ENCODE measurements at places on chromosomes 16 and 17.

GRCh38 chr17:74925242-74925641, 1.2 kb downstream of the OTOP2 start:
- no peak for DNase-seq

DNA sequence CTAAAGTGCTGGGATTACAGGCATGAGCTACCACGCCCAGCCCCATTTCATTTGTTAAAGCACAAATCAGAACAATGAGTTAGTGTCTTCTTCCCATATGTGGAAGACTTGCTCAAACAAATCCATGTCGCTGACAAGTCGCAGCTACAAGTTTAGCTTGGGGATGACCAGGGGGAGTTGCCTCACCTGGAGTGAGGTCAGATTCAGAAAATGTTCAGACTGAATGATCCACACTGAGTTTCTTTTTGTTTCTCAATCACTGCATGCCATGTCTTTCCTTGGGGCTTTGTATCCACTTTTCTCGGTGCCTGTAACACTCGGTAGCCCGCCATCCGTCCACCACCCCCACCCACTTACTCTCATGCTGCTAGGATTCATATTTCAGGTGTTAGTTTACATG, 437.3 kb upstream of the DYNLRB2 start:
- DNase-seq, result no peak

DNA sequence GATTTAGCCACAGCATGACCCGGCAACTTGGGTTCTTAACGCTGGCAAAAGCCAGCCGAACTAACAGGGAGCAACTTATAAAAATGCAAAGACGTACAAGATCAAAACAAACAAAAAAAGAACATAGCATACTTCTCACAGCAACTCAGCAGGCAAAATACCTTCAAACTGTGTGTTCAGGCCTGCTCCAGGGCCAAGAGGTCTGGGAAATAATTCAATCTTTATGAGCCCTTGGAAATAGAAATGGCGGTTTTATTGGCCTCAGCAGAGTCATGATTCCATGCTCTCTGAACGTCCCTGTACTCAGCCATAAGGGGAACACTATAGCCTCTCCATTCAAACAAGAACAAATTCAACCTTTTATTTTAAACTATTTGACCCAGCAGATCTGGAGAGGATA, 101.3 kb upstream of the C17orf78 start:
- no peak for DNase-seq

GRCh38 chr17:27066315-27066714, 227.6 kb upstream of the WSB1 start:
- no peak for DNase-seq

GRCh38 chr17:39171933-39172332, 6.0 kb upstream of the ARL5C start:
- no peak for DNase-seq

GRCh38 chr16:81060576-81061306, 16.3 kb downstream of the C16orf46 start:
- no peak for DNase-seq

DNA sequence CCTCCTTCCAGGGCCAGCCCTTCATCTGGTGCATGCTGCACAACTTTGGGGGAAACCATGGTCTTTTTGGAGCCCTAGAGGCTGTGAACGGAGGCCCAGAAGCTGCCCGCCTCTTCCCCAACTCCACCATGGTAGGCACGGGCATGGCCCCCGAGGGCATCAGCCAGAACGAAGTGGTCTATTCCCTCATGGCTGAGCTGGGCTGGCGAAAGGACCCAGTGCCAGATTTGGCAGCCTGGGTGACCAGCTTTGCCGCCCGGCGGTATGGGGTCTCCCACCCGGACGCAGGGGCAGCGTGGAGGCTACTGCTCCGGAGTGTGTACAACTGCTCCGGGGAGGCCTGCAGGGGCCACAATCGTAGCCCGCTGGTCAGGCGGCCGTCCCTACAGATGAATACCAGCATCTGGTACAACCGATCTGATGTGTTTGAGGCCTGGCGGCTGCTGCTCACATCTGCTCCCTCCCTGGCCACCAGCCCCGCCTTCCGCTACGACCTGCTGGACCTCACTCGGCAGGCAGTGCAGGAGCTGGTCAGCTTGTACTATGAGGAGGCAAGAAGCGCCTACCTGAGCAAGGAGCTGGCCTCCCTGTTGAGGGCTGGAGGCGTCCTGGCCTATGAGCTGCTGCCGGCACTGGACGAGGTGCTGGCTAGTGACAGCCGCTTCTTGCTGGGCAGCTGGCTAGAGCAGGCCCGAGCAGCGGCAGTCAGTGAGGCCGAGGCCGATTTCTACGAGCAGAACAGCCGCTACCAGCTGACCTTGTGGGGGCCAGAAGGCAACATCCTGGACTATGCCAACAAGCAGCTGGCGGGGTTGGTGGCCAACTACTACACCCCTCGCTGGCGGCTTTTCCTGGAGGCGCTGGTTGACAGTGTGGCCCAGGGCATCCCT, 7.4 kb downstream of the NAGLU start:
- DNase-seq, result no peak

DNA sequence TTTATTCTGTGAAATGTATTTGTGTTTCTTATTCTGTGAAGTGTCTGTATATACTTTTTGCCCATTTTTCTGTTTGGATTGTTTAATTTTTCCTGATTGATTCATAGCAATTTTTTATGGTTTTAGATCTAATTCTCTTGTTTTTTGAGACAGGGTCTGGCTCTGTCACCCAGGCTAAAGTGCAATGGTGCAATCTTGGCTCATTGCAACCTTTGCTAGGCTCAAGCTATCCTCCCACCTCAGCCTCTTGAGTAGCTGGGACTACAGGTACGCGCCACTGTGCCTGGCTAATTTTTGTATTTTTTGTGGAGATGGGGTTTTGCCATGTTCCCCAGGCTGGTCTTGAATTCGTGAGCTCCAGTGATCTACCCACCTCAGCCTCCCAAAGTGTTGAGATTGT, 31.5 kb downstream of the NF1 start:
- DNase-seq, result no peak

- DNase-seq, result no peak
These were observed 1.1 kb upstream of the PIGQ start for GRCh38 chr16:568401-569258.

- no peak for DNase-seq
These were observed 47.5 kb upstream of the ZCCHC14 start for GRCh38 chr16:87540072-87540896.

- no peak for DNase-seq
These were observed 12.2 kb downstream of the EVPL start for GRCh38 chr17:76014925-76015261.

DNA sequence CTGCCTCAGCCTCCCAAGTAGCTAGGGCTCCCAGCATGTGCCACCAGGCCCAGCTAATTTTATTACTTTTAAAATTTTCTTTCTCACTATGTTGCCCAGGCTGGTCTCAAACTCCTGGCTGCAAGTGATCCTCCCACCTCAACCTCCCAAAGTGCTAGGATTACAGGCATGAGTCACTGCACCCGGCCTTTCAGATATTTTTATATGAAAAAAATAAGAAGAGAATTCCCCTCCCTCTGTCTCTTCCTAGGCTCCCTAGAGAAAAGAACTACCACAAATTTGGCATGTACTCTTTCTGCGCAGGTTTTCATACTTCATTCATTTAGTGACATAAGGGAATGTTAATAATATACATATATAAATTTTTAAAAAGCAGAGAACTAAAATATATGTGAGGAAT, 21.7 kb upstream of the SMURF2 start:
- DNase-seq, result peak; percentile 55

DNA sequence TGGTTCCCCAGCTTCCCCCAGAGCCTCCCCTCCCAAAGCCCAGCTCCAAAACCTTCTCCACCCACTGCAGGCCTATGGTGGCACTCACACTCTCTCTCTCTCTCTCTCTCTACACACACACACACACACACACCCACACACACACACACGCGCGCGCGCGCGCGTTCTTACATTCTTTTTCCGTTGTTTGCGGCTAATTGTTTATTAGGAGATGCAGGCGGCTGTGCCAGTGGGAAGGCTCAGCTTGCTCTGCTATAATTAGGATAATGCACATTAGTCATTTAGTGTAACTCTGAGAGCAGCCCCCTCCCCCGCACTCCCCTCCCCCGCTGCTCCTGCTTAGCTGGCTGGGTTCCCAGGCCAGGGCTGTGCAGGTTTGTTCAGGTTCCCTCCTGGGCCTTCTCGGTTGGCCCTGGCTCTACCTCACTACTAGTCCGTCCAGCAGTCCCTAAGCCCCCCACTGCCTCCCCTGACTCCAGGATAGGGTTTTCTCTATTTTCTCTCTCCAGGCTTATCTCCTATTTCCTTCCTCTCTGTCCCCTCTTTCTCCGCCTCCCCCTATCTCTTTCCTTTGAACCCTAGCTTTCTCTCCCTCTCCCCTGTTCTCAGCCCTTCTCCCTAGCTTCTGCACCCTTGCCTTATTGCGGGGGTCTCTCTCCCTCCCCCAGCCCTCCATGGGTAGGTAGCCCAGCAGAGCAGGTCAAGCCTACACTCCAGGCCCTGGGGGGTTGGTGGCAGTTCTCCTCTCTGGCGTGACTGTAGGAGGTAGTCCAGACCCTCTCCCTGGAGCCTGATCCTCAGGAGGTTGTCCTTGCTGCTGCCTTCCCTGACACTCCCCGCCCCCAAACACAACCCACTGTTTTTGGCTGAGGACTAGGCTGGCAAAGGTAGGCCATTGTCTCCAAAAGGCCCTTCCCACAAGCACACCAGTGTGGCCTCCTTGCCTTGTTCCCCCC, 34.0 kb downstream of the TMEM132E start:
- DNase-seq, result no peak

DNA sequence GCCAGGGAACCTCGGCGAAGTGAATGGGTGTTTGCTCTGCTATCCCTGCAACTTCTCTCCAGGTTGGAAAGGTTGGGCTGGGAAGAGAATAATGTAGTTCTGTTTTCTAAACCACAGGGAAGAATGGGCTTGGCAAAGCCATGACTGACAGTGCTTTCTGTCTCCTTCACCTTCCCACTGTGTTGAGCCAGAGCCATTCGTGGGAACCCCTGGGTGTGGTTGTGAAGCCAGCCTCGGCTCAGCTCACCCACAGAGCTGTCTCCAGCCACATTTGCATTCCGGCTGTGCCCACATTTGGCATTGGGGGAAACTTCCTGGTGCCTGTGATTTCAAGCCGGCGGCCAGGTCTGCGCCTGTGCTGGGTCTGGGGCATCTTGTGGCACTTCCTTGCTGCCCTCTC, 39.9 kb downstream of the BAIAP2 start:
- DNase-seq, result no peak

DNA sequence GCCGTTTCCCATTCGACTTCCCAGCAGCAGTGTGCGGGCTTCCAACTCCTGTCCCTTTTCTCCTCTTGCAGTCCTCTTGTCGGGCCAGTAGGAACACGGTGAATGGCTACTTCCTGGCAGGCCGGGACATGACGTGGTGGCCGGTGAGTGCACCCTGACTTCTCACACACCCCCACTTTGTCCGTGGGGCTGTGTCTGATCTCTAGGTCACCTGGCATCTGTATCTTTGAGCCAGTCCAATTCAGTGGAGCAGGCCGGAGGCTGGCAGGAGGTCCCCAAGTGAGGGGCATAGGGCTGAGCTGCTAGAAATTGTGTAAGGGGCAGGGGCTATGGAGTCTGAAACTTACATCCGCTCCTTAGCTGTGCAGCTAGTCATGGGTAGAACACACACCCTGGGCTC, 6.6 kb downstream of the SLC5A10 start:
- no peak for DNase-seq

GRCh38 chr17:74697515-74697914, 15.2 kb downstream of the CD300LF start:
- no peak for DNase-seq

- DNase-seq, result no peak
These were observed 39.8 kb upstream of the ANKFN1 start for GRCh38 chr17:56113486-56113885.

DNA sequence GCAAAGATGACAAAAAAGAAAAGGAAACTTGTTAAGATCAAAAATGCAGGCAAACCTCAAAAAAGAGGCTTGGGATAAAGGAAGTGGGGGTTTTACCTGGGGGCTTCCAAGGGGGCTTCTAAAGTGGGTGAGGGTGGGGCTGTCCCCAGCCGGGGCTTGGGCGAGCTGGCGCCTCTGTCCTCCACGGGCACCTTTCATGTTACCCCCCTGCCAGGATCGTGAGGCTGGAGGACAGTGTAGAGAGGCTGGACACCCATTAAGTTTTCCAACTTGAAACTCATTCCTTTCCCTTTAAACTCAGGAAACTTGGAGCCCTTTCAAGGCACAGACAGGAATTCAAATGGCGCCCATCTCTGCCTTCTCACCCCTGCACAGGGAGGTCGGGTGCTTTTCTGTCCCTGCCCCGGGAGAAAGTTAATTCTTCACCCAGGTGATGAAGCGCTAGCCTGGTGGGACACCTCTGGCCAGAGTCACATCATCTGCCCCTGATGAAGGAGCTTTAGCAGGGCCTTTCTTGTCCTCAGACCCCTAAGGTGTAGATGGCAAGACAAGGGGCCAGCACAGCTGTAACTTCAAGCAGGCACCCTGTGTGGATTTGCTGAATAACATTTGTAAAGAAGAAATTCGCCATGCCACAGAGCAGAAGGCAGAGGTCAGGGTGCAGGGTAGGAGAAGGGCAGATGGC, 87.3 kb downstream of the C16orf78 start:
- DNase-seq, result no peak

GRCh38 chr17:64341181-64341580, 49.5 kb downstream of the PECAM1 start:
- DNase-seq, result no peak

- no peak for DNase-seq
These were observed 10.4 kb upstream of the HOXB13 start for GRCh38 chr17:48738803-48739526.

- DNase-seq, result no peak
These were observed 13.2 kb upstream of the NUP93 start for GRCh38 chr16:56716761-56717160.

DNA sequence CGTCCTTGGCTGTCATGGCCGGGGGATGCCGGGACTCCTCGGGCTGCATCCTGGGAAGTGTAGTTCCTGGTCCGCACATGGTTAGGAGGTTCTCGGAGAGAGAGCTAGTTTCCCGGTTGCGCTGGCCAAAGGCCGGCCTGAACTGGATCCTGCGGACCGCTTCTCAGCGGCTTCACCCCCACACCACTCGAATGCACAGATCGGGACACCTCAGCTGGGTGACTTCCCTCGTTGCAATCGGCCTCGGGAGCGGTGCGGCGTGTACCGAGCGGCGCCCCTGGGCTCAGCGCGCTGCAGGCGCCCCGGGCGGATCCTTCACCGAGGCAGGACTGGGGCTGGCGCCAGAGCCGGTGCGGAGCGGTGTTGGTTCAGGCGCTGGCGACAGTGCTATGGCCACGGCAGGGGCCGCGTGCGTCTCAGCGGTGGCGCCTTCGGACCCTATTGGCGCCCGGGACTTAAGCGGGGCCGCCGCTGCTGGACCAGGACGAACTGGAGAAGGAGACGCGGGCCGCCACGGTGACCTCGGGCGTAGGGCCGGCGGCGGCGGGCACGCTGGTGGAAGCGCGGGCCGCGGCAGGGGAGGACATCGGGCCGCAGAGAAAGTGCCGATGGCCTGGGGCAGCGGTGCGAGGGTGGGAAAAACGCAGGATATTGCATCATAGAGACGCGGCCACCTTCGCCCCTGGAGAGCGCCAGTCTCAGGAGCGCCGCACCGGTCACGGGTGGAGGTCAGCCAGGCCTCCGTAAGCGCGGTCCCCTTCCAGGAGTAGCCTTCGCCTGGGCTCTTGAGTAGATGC, 11.4 kb downstream of the ZNF629 start:
- DNase-seq, result peak; percentile 81

GRCh38 chr16:4179020-4179419, 62.8 kb upstream of the ADCY9 start:
- no peak for DNase-seq

Measured in HT1080 (cell line).